ENCODE measurements at places on chromosomes 6 and 20.

GRCh38 chr6:151380848-151381205 is 10.5 kb downstream of the ZBTB2 start:
- no peak for DNase-seq

DNA sequence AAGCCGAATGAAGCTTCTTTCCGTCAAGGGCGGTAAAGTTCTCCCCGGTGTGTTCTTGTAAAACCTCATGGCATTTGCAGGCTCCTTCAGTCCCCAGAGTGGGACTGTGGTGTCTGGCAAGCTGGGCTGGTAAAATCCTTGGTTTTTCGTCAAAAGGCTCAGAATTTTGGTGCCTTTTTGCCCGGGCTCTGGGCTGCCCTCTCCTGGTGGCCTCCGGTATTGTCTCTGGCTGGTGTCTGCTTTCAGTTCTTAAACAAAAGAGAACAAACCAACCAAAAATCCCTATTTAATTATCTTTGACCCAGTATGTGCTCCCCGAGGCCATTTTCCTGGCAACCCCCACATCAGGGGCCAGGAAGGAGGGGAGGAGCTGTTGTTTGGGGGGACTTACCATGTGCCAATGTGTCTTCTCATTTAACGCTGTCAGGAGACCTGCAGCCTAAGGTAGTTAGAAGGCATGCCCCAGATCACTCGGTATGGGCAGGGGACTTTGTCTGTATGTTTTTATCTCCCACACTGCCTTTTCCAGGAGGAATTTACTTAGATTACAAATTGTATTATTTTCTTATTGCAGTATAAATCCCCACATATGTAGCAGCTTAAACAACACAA is 11.1 kb downstream of the CDH4 start:
- DNase-seq = peak; percentile 85

DNA sequence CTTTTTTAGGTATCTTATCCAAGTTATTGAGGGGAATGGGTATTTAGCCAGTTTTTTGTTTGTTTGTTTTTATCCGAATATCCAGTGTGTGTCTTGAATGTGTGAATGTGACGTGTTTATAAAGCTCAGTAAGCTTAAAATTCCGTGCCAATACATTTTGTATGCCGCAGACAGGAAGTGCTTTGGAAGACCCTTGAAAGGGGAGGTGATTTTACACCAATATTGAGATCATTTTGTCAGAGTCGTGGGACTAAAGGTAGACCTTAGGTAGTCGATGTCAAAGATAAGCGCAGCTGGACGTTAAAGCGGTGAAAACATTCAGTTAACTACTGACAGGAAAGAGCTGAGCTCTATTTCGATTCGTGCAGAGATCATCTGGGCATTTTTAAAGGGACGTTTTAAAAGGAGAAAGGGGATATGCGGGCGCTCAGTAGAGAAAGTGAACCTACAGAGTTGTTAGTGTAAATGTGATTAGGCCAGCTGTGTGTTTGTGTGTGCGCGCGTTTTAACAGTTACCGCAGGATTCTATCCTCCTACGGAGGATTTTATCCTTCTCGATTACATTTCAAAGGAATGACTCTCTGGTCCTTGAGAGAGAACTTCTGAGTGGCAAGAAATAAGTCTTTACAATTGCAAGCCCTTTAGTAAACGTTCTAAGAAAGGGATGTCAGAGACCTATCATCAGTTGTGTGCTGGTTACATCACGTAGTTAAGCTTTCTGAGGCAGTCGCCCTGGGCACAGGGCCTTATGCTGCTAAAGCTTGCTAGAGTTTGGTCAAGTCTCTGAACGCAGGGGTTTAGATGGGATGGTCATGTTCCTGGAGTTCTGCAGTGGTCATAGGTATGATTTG is 625 bp upstream of the ECHDC1 start:
- no peak for DNase-seq

GRCh38 chr20:25465243-25466135 is 58.0 kb downstream of the GINS1 start:
- DNase-seq = no peak

DNA sequence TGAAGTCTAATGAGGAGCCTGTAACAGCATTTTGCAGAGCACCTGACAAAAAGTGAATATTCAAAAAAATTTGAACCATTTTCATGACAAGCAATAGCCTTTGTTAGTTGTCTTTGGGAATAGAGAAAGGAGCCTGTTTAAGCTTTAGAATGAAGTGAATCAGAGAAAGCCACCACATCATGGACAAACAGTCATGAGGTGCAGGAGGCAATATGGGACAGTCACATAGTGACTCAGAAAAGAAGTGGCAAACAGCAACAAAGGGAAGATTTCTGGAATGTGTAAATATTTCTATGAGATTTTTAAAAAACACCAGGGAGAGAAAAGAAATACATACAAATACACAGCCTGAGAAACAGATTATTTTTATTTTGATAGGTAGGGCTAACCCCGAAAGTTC is 6.6 kb downstream of the KLHL31 start:
- no peak for DNase-seq

- DNase-seq = no peak
These were observed 248.6 kb downstream of the KHDRBS2 start for GRCh38 chr6:62037445-62037844.

DNA sequence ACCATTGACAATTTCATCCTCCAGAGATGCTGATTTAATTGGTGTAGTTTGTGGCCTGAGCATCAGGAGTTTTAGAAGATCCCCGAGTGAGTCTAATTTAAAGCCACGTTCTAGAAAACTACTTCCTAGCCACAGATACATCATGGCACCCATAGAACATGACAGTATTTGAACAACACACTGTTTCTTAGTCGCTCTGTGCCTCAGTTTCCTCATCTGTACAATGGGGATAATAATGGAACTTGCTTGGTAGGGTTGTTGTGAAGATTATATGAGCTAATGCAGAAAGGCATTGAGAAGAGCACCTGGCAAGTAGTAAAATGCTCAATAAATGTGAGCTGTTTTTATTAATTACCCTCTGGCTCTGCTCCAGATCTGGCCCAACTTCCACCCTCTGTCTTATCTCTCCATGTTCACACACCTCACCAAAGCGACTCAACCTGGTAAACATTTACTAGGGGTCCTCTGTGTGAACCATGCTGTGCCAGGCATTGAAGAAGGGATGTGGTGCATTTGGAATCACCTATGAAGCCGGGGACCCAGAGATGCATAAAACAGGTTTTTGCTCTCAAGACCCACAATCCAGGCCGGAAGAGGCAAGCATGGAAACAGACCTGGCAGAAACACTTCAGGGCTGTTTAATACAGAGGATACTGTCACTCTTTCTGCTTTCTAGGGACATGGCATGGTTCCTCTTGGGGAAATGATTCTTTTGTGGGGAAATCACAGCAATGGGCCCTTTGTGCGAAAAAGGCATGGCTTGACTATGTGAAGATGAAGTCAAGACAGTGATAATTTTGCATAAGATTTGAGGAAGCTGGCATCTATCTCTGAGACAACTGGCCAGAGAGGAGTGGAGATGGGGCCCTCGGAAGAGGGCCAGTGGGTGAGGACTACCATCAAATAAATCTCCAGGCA is 16.2 kb upstream of the MRPS18A start:
- no peak for DNase-seq

DNA sequence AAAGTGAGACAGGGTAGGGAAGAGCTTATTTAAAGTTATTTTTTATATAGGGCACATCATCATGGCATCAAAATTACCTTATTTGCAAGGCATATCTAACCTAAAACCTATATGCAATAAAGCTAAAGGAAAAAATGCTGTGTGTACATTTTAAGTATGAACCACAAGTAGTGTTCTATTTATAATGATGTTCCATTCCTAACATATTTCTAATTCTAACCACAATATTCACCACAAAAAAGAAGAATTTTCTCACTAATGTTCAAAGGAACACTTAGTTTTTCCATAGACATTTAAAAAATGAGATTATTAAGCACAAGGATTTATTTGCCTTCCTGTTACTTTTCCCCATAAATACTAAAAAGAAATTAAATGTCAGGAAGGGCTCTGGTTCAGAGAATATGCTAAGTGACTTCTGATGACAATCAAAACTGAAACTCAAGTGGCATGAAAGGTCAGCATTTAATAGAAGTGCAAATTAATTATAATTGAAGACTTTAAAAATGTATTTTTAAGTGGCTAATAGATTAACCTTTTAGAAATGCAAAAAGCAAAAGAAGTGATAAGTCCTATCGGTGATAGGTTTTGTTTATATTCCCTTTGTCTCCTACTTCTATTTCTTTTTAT is 25.1 kb downstream of the GPR63 start:
- no peak for DNase-seq

GRCh38 chr6:188821-189655 is 103.2 kb upstream of the DUSP22 start:
- DNase-seq = peak; percentile 88

DNA sequence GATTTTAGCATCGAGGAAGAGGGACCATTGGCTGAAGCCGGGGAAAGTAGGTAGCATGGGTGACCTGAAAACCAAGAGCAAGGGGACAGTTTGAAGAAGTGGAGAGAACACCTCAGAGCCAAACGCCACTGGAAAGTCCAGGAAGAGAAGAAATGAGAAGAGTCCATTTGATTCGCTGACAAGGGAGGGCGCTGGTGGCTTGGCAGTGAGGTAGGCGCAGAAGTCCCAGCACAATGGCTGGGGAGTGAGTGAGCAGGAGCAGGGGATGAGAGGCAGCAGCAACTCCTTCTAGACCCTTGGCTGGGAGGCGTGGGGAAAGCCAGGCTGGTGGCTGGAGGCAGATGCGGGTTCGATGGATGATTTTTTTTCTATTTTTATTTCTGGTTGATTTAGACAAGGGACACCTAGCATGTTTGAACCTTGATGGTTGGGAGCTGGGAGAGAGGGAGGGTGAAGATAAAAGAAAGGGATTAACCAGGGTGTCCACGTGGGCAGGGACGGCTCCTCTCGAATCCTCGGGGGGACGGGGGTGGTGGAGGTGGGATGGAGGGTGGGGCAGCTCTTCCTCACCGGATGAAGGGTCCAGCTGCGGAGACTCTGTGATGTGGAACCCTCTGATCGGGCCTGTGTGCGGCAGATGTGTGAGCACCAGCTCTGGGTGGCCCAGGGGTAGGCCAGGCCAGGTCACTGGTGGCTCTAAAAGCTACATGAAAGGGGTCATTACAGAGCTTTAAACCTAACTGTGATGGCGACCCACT is 164.2 kb downstream of the NFATC2 start:
- no peak for DNase-seq

DNA sequence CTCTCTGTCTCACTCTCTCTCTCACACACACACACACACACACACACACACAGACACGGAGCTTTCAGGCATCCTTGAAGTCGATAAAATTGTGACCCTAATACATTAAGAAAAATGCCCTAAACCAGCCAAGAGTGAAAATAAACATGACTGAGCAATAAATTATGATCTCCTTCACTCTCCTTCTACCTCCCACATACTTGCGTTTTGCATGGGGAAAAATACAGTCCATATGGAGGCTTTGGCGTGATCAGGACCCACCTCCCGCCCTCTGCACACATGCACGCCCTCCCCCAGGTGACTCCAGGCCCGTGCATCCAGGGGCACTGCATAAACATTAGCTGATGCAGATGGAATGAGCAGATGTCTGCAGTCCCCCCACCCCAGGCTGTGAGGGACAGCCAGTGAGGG is 114.2 kb upstream of the JARID2 start:
- DNase-seq = no peak

GRCh38 chr6:55469951-55470366 is 109.0 kb downstream of the HMGCLL1 start:
- DNase-seq = no peak

DNA sequence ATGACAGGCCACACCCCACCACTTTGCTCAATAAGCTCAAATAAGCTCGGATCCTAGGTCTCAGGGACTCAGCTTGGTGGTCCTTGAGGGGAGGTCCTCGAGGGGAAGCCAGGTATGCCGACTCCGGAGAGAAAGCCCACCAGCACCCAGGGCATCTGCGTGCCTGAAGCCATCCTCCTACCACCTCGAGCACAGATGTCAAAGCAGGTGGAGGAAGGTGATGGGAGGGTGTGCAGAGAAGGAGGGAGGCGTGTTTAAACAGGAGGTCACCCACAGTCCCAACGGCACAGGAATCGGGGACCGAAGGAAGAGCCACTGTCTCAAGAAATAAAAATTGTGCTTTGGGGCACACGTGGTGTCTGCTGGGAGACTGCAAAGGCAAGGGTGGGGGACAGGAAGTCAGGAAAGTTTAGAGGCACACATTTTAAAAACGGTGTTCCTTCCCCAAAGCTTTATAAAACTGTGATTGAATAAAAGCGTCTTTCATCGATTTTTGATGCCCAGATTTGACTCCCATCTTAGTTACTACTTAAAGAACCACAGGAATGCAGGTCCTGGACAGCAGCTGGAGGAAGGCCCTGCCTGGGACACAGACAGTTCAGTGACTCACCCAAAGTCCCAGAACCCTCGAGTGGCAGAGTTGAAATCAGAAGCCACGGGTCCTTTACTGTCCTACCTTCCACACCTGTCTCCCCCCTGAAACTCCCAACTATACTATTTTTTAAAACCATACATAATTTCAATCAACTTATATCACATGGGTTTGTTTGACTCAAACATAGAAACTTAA is 221.0 kb upstream of the PDE10A start:
- no peak for DNase-seq

DNA sequence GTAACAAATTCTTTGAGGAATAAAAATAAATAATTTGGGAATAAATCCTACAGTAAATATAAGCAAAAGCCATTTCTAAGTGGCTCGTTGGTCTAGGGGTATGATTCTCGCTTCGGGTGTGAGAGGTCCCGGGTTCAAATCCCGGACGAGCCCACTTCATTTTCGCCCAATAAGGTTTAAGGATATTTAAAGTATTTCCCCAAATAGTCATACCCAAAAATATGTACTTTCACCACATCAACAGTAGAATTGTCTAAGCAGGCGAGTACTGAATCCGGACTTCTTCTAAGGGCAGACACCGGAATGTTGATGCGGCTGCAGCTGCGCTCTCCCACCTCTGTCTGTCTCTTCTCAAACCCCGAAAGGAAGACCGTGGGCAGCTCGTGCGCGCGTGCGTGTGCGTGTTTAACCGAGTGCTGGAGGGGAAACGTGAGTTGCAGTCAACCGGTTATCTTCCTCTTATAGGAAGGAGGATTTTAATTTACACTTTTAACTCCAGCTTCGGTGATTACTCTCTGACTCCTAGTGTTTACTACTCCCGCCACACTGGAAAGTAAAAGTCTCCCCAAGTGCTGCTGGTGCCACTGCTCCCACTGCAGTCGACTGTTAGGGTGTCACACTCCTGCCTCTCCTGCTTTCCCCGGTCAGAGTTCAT is 155.7 kb upstream of the PRSS16 start:
- DNase-seq = peak; percentile 76

DNA sequence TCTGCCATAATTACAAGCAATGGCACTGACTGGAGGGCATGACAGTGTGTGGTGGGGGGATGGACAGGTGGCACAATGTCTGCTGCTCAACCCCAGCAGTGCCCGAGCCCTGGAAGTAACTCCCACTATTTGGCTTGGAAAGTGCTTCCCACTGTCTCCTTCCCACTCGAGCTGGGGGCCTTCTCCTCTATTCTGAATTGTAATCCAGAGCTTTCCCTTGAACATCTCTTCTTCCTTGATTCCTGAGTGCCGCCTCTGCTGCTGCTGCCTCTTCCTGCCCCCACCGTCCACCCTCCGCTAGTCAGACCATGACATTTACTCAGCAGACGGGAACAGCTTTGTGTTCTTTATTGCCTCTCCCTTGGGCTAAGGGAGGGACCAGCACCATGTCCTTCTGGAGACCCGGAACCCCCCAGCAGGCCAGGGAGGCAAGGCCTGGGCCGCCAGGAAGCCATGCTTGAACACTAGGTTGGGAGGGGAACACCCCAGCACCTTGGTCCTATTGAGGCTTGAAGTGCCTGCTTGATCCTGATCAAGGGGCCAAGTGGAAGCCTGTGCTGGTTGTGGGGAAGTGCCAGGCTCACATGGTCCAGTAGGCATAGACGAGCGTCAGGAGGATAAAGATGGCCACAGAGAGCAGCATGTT is 17.0 kb downstream of the CCDC167 start:
- peak; percentile 46 for DNase-seq

Data from activated CD8-positive, alpha-beta memory T cell treated with anti-CD3 and anti-CD28 coated beads, Interleukin-2, amount 50 U/mL, for 48 hours (primary cell).